C1 segment of cervical spinal cord (tissue), 14 donors: ENCODE measurements at places on chromosomes 3 and 15.

GRCh38 chr3:134643150-134643675 is 7.6 kb downstream of the KY start:
- DNase-seq, result no peak

DNA sequence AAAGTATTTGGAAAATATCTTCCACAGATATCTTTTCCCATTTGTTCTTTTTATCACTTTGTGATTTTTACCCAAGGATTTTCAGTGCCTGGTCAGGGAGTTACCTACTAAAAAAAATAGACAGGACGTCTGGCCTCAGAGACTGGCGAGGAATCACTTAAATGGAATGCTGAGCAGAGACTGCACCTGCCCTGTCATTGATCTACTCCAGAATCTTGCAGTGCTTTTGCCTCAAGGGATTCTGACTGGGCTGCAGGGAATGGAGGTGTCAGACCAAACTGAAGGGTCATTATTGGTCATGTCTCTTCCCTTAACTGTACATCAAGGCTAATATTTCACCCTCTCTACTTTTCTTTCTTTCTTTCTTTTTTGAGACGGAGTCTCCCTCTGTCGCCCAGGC is 12.1 kb upstream of the RYR3 start:
- DNase-seq, result no peak

- no peak for DNase-seq
These were observed 38.3 kb downstream of the WHAMM start for GRCh38 chr15:82847703-82848102.

- DNase-seq, result no peak
These were observed 116.8 kb downstream of the SQOR start for GRCh38 chr15:45751629-45752028.

GRCh38 chr3:79354179-79354688 is 413.6 kb downstream of the ROBO1 start:
- DNase-seq, result no peak

GRCh38 chr15:53437985-53438841 is 321.2 kb downstream of the WDR72 start:
- no peak for DNase-seq

- DNase-seq, result no peak
These were observed 197.2 kb downstream of the VGLL3 start for GRCh38 chr3:86793786-86794185.

DNA sequence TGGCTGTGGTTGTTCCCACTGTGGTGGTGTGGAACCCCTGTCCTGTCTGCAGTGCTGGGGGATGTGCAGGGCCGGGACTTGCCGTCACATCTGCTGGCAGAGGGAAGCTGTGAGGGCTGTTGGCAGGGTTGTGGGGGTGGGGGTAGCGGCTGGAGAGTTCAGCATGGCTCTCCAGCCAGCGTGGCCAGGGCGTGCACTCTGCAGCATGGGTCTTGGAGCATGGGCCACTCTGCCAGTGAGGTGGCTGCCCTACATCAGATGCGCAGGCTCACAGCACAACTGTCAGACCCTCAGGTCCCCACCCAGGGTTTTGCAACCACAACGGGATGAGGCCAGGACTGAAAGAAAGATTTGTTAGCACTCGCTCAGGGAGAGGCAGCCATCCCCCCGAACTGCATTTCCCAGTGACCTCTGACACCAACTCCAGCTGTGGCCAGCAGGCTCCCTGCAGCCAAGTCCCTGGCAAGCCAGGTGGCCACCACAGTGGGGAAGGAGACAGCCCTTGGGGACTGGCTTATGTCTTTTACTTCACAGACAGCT is 237.7 kb upstream of the LYSMD4 start:
- no peak for DNase-seq

GRCh38 chr15:49495993-49496753 is 73.1 kb downstream of the FGF7 start:
- no peak for DNase-seq

- peak; percentile 80 for DNase-seq
These were observed 2.8 kb upstream of the BCL6 start for GRCh38 chr3:187748050-187748481.

DNA sequence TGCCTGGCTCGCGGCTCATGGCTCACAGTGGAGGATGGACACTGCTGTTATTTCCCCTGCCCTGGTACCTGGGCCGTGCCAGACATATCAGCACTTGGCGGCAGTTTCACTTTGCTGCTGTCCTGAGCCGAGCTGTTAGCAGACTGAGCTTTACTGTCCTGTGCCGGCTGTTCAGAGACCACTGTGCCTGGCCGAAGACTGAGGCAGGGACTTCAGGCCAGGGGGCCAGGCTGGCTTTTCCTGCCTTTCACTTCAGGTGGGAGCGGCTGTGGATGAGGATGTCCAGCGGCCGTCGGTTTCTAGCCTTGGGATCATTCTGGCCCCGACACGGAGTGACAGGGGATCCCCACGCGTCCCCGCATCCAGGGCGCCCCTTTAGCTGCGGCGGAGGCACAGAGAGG is 1.1 kb downstream of the ATP10A start:
- no peak for DNase-seq

DNA sequence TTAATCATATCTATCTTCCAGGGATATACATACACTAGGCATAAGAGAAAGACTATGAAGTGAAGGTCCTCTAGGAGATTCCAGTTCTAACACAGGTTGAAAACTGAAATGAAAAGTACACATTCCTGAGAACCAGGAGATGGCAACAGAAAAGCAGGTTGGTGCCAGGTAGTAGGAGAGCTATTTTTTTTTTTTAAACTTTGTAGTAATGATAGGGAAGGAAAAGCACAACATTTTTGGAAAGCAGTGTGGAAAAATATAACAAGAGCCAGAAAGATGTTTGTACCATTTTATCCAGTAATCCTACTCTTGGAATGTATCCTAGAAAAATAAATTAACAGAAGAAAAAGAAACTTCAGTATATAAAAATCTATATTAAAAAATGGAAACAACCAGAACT is 189.9 kb downstream of the DTWD1 start:
- DNase-seq, result no peak

DNA sequence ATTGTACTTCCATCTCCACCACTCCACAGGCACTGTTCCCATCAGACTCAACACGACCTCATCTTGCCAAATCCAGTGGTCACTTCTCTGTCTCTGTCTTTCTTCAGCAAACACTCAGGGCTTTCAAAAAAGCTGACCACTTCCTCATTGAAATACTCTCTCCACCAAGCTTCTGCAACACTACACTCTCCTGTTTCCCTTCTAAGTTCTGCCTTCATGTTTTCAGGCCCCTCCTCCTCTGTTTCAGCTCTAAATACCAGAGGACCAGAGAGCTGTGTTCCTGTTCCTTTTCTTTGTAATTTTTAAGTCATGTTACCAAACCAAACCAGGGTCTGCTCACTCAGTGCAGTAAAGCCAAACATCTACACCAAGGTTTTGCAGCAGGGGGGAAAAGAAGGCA is 33.8 kb upstream of the ACP3 start:
- no peak for DNase-seq

DNA sequence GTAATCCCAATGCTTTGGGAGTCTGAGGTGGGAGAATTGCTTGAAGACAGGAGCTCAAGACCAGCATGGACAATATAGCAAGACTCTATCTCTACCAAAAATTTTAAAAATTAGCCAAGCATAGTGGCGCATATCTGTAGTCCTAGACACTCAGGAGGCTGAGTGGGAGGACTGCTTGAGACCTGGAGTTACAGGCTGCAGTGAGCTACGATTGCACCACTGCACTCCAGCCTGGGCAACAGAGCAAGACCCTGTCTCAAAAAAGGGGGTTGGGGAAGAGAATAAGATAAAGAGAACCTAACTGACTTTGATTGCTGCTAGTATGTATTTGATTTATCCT is 755 bp downstream of the CD200R1 start:
- DNase-seq, result no peak

DNA sequence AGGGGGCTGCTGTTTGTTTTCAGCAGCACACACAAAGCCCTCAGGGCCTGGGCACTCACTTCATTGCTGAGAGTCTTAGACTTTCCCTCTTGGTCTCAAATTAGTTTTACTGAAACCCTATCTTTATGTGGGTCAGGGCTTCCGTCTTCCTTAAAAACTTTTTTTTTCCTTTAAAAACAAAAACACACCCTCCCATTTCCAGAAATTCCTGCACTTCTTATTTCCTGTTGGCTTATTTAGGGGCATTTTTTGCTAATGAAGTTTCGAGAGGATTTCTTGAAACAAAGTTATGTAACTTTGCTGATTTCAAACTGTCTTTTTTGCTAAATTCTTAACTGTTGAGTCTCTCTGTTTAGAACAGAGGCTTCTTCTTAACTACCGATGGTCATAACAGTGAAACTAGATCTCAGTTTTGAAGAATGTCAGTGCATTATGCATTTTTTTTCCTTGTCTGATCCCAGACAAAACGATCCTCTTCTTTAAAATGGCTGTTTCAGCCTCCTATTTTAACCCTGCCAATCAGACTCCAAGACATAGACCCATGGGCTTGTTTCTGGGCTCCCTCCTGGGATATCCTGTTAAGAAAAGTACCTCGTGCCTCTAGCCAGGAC is 23.3 kb downstream of the ANAPC13 start:
- no peak for DNase-seq

DNA sequence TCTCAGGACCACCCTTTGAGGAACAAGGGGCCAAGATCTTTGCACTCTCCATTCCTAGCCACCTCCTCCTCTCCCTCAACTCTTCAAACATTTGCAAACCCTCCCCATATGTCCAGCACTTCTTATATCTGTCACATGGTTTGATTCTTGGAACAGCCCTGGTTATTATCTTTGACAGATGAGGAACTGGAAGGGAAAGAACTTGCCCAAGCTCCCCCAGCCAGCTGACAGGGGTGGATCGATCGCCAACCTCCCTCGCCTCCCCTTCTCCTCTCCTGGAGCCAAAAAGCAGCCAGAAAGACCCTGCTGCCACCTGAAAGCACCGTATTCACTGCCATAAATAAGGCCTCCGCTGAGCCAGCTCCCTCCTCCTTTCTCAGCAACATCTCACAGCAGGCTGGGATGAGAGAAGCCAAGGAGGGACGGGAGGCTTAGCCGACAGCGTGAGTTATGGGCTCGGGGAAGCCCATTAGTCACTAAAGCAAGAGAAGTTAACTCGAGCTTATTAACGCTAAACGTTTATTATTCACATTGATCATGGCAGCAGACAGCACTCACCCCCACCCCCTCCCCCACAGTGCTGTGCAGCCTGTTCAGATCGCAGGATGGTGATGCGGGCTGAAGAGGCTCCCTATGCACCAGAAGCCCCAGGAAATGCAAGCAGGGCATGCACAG is 22.2 kb upstream of the FGD5 start:
- DNase-seq, result no peak

- no peak for DNase-seq
These were observed 74.4 kb downstream of the THRB start for GRCh38 chr3:24420224-24420623.

- DNase-seq, result no peak
These were observed 10.1 kb downstream of the CLDND1 start for GRCh38 chr3:98512576-98512975.

DNA sequence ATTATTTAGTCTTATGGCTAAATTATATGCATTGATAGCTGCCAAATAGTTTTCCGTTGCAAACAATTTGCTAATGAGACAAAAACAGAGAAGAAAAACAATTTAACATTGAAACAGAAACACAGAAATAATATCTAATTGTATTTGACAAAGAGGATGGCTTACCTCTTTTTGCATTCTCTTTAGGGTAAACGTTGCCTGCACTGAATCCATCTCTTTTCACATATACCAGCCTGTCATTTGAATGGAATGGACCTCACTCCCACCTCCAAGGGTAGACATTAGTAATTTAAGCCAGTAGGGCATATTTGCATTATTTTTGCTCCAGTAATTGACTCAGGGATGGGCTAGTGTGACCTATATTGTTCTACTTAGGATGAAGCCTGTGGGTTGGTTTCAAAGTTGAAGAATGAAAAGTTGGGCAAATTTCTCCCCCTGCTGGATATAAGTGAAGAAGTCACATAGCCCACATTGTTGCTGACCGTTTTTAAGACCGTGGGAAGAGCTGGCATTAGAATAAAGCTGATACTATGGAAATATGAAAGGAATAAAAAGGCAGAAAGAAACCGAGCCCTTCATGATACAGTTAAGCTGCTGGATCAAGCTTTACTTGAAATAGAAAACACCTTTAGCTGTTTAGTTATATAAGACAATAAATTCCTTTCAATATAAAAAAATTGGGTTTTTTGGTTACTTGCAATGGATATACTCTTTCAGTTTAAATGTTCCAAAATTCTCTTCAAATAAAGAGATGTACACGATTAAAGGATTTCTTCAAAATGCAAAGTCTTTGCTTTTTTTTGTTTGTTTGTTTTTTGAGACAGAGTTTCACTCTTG is 26.9 kb downstream of the PIERCE2 start:
- DNase-seq, result no peak

DNA sequence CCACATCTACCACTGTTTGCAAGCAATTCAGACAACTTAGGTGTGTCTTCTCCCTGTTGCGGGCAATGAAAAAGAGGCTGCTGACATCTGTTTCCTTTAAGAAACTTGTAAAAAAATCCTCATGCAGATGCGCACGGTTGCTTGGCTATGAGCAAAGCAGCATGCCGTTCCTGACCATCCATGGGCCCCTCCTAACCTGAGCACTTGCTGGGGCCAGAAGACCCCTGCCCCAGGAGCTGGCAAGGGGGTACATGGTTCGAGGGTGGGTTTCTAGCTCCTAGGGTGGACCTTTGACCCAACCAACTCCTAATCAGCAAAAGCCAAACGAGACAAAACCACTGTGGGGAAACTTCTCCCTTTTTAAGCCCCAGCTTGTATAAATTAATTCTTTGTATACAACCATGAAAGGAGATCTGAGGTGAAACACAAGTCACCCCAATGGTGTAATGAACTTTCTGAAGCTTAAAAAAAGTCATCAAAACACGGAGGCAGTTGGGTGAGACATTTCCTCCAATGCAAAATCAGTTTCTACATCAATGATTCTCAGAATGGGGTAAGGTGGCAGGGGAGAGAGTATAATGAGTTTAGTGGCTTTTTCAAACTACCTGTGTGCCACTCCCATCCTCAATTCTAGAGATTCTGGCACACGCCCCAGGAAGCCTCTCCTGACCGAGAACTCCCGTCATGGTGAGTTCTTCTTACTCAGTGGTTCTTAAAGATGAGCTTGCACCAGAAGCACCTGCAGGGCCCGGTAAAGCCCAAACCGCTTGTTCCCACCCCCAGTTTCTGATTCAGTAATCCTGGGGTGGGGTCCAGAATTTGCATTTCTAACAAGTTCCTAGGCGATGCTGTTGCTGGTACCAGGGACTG is 44.1 kb downstream of the CPN2 start:
- DNase-seq, result no peak

GRCh38 chr3:3589715-3590130 is 209.5 kb upstream of the LRRN1 start:
- DNase-seq, result no peak

DNA sequence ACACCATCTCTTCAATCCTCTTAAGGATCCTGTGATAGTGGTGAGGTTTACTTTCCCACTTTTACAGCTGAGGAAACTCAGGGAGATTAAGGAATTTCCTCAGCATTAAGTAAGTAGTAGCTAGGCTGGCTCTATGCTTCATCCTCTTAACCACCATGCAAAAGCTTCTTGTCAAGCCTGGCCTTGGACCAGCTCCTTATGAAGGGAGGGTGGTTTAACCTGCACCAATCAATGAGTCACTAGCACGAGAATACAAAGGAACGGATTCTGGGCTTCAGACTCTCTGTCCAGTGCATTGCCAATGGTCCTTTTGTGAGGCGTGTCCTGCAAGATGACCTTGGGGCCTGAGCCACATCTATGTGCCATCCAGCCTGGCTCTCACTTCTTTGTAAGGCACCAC is 202.0 kb upstream of the CFAP20DC start:
- no peak for DNase-seq
